ENCODE measurements at places on chromosomes 11 and 22.

DNA sequence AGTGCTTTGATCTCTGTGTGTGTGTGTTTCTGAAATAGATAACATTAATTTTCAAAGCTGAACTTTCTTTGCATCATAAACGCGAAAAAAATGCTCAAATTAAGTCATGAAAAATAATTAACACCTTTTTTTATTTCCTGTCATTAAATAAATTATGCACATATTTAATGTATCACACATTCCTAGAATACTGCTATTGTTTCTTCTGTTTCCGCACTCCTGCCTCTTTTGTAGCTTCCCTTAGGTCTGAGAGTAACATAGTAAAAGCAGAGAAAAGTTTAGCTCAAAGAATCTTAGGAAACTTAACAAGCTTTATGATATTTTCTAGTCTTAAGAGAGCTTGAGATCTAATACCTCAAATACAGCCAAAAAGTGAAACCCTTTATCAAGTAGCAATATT, 504.2 kb downstream of the JRKL start:
- DNase-seq: no peak

DNA sequence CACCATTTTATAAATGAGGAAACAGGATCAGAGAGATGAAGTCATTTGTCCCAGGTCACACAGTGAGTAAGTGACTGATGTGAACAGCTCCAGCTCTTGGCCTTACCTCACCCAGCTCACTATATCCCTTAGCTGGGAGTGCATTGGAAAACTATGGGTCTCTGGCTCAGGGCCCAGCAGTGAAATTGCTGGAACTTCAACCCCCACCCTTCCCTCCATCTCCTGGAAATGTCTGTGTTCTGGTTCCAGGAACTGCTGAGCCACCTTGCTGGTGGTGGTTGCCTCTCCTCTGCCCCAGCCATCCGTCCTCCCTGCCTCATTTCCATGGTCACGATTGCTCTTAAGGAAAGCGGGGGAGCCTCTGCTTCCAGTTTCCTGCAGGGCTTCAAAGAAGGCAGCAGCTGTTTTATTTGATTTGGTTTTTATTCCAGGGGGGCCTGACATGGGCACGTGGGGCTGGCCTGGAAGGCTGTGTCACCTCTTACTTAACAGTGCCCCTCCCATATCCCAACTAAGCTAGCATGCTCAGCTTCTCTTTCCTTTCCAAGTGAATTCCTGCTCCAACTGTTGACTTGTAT, 46.2 kb upstream of the CSTF3 start:
- DNase-seq: no peak

DNA sequence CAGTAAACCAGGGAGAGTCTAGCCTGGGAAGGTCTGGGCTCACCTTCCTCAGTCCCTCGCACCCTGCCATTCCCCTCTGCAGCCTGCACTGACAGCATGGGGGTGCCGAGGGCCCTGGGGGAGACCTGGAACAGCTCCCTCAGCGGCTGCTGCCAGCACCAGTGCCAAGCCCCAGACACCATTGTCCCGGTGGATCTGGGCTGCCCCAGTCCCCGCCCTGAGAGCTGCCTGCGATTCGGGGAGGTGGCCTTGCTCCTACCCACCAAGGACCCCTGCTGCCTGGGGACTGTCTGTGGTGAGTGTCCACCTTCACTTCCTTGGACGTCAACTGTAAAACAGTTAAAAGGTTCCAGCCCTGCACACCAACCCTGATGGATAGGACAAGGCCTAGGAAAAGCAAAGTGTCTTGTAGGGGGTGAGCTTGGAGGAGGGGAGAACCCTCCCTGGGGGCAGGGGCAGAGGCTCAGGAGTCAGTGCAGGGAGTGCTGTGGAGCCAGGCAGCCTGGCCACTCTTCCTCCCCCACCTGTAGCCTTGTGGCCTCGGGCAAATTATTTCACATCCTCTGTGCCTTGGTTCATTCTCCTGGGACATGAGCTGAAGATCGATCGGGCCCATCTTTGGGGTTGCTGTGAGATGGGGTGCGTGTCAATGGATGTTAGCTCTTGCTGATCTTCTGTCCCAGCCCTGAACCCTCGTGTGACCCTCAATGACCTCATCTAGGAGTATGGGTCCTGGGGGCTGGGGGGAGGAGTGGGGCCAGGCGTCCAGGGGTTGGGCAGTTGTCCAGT, 85.2 kb upstream of the MYOD1 start:
- no peak for DNase-seq

DNA sequence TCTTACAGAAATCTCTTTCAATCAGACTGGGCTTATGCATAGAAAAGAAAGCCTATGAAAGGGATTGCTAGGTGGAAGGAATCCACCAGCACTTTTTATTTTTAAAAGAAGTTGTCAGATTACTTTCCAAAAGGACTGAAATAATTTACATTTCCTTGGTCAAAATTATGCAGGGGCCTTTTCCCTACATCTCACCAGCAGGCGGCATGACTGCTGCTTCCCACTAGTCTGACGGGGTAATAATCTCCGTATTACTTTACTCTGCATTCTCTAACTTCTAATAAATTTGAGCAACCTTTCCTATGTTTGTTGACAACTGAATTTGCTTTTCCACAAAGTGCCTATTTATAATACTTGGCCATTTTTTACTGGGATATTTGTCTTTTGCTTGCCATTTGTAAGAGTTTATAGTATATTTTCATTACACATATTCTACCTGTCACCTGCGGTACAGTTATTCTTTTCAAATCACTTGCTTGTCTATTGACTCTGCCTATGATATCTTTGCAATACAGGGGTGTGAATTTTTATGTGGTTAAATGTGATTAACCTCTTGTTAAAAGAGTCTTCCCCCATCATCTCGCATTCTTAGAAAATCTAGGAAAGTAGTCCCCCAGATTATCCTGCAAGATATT, 51.9 kb upstream of the USP47 start:
- no peak for DNase-seq

DNA sequence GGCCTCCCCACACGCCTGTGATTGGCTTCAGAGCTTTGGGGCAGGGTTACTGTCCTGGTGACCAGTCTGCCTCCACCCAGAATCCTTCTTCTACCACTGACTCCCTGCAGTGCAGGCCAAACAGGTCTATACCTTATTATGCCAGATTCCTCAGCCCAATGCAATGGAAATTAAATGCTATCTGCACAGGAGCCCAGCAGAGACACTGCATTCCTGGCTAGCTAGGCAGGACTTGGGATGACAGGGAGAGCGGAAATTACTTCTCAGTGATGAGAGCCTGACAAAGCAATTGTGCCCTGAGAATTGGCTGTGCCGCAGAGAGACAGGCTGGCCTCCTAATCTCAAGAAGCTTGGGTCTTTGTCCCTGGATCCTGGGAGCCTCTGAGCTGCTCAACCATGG, 143.8 kb upstream of the NCAM1 start:
- DNase-seq: no peak

DNA sequence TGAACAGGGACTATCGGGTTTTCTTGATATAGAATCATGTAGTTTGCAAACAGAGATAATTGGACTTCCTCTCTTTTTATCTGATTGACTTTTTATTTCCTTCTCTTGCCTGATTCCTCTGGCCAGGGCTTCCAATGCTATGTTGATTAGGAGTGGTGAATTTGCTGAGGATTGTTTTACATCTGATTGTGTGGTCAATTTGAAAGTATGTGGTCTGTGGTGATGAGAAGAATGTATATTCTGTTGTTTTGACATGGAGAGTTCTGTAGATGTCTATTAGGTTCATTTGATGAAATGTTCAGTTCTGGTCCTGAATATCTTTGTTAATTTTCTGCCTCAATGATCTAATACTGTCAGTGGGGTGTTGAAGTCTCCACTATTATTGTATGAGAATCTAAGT, 713.2 kb upstream of the CCDC179 start:
- no peak for DNase-seq

- no peak for DNase-seq
Measured at GRCh38 chr11:28596816-28597215, 488.6 kb downstream of the METTL15 start.

DNA sequence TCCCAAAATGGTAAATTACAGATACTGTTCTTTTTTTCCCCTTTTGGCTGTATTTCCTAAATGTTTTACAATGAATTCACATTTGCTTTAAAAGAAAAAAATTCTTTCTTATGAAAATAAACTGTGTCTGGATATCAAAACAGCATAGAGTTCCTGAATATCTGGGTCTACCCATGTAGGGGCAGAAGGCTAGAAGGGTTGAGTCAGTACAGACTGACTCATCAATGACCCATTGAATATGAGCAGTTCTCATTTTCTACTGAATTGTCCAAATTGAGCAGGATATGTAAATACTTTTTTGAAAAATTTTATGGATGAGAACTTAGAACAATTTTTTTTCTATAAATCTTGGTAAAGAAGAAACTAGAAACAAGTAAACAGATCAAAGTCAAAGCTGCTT, 16.3 kb upstream of the C11orf87 start:
- no peak for DNase-seq

GRCh38 chr11:77042111-77042726, 8.0 kb downstream of the B3GNT6 start:
- DNase-seq: no peak

- peak; percentile 65 for DNase-seq
Measured at GRCh38 chr22:49305214-49305965, 522.3 kb downstream of the BRD1 start.

DNA sequence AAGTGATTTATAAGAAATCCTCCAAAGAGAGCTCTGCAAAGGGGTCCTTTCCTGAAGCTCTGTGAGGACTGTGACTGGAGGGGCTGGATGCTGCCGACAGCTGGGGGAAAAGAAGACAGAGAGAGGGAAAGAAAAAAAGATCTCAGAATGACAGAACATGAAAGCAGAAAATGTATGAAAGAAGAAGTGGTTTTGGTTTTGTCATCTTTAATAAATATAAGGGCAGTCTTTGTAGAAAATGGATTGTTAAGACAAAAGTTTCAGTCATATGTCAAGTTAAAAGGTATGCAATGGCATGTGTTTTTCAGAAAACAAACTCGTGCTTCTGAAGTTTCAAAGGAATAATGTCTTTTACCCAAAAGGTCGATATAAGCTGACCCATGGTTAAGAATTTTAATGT, 105.5 kb downstream of the CCDC83 start:
- DNase-seq: no peak
